ENCODE measurements at places on chromosomes 16 and 17. TPM values are rescaled to one million over a fixed set of nuclear protein-coding genes. Genes with fewer than 3 reads are reported as not detected.

GRCh38 chr17:21295036-21295952 is 10.8 kb downstream of the MAP2K3 start:
- DNase-seq, result no peak

DNA sequence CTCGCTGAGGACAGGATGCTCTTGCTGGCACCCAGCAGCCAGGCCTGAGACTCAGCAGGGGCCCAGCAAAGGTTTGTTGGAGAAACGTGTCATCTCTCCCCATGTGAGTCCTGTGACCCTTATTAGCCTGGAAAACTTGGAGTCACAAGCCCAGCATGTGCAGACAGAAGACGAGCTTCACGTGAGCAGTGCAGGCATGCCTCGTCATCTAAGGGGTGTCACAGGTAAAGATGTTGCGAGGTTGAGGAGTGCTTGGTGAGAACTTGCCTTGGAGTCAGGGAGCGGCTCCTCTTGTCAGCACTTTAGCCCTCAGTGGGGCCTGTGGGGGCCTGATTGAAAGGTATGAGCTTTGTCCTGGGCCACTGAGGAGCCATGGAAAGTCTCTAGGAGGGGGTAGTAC is 2.1 kb upstream of the CTRL start:
- no peak for DNase-seq

DNA sequence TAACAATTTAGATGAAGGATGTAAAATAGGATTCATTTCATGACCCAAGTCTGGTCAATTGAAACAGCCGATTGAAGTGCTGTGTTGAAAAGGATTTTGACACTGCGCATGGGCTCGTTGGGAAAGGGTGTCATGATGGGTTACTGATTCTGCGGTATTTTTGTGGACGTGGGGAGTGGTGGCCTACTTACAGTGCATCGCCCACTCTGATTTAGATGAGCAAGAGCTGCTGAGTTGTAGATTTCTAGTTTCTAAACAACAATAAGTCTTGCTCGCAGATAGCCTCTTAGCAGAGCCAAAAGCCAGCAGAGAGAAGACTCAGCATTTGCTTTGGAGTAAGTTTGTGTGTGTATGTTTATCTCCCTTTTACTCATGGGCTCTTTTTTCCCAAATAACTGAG is 731.0 kb downstream of the MAF start:
- DNase-seq, result no peak

DNA sequence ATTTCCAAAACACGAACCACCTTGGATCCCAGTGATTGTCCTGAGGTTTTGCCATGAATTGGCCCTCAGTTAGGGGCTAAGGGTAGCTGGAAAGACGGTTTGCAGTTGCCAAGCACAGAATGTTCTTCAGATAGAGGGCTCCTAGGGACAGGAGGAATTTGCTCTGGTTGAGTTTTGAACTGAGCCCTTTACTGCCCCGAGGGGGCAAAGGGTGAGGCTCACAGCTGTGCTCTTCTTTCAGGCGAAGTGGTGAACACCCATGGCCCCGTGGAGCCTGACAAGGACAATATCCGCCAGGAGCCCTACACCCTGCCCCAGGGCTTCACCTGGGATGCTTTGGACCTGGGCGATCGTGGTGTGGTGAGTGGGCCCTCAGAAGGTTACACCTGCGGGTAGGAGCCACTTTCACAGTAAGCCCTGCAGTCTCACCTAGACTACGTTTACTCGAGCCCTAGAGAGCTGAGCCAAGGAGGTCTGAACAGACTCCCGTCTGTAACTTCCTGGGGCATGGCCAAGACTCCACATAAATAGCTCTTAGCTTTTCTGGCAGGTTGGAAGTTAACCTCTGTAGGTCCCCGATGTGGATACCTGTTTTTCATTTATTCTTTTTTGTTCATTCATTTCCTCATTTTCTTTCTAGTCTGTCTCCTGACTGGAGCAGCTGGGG is 32.5 kb downstream of the NMT1 start:
- DNase-seq, result no peak

DNA sequence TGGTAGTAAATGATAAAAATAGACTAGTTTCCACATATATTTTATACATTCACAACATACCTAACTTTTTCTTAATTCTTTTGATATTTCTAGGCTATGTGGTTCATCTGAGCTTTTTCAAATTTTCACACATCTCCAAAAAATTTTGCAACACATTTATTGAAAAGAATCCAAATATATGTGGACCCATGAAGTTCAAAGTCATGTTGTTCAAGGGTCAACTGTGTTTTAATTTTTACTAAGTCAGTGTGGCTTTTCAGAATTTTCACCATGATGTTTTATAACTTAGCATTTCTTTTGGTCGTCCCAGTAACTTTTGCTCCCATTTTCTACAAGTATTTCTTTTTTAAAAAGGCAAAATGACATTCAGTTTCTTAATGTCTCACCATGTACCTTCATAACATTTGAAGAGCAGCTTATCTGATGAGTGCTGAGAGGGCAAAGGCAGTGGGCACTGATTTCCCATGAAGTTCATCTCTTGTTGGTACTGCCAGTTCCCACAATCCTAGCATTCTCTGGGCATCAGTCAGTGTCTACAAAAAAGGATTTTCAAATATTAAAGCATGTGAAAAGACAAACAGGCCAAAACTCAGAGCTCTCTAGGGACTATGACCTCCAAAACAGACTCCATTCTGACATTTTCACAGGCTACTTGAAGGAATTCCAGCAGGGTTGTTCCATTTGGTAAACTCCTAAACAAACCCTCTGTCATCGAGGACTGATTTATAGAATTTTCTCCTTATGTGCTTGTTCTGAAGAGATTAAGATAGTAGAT is 80.3 kb downstream of the MRTFB start:
- no peak for DNase-seq

Gene CDH11
- total RNA-seq, result 64.4 TPM

Gene TPSG1
- total RNA-seq, result 1.3 TPM

Gene KRTAP4-6
- total RNA-seq, result not detected
